ENCODE measurements at places on chromosomes 2 and 18. TPM values are rescaled to one million over a fixed set of nuclear protein-coding genes. Genes with fewer than 3 reads are reported as not detected.

- no peak for DNase-seq
These were observed 95.2 kb upstream of the BOD1L2 start for GRCh38 chr18:57051657-57052044.

GRCh38 chr2:176105730-176106580 is 1.1 kb upstream of the HOXD11 start:
- DNase-seq: peak; percentile 50

- DNase-seq: no peak
These were observed 573.7 kb downstream of the THSD7B start for GRCh38 chr2:137339051-137339450.

- DNase-seq: no peak
These were observed 151.1 kb downstream of the MBP start for GRCh38 chr18:76981396-76981968.

NTSR2 gene
- total RNA-seq: not detected

GRCh38 chr2:191637182-191638078 is 40.5 kb upstream of the NABP1 start:
- no peak for DNase-seq

DNA sequence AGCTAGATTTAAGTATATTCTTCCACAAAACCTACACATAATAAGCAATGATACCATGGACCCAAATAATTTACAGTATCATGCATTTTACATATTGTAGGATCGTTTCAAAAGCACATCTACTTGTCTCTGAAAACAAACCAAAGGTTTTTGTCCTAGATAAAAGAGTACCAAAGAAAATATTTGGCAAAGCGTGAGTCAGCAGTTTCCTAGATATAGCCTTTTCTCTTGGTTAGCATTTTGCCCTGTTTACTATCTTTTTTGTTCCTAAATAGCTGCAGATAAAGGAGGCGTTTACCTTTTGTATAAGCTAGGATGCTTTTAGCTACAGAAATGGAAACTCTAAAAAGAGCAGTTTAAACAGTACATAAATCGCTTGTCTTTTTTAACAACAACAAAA is 305.8 kb upstream of the GULP1 start:
- no peak for DNase-seq

- DNase-seq: no peak
These were observed 66.7 kb downstream of the TMX3 start for GRCh38 chr18:68648191-68648590.

GRCh38 chr18:36828157-36828629 is 609 bp downstream of the TPGS2 start:
- peak; percentile 26 for DNase-seq

DNA sequence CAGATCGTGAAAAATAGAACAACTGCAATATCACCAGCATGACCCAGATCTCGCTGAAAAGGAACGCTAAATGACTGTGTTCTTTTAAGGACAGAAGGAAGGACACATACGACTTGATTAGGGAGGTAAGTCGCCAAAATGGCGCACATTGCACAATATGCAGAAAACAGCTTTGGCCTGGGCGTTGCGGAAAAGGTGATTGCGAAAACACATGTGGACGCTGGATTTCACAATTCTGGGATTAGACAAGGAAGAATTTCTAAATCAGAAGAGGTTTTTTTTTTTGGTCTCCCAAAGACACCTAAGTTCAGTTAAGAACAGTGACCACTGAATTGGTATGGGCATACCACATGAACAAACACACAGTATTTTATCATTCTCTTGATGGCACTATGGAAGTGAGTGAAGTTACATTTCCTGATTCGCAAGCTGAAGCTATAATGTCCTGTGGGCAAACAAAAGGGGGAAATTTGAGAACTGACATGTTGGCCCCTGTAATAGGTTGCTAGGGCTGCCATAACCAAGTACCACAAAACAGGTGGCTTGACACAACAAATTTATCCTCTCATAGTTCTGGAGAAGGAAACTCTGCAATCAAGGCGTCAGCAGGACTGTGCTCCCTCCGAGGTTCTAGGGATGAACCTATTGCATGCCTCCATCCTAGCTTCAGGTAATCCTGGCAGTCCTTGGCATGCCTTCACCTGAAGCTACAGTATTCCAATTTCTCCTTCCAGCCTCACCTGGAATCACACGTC is 25.8 kb upstream of the ERICH2 start:
- peak; percentile 44 for DNase-seq

GRCh38 chr2:30670453-30670852 is 136.8 kb downstream of the CAPN13 start:
- no peak for DNase-seq

GRCh38 chr2:186618696-186619095 is 28.8 kb downstream of the ITGAV start:
- no peak for DNase-seq
